Activated CD8-positive, alpha-beta memory T cell treated with anti-CD3 and anti-CD28 coated beads, Interleukin-2, amount 10 ng/mL, durations not matched to agents 7 days and 5 days (primary cell): ENCODE measurements at places on chromosomes 12 and 14. TPM values are rescaled to one million over a fixed set of nuclear protein-coding genes. Genes with fewer than 3 reads are reported as not detected.

DNA sequence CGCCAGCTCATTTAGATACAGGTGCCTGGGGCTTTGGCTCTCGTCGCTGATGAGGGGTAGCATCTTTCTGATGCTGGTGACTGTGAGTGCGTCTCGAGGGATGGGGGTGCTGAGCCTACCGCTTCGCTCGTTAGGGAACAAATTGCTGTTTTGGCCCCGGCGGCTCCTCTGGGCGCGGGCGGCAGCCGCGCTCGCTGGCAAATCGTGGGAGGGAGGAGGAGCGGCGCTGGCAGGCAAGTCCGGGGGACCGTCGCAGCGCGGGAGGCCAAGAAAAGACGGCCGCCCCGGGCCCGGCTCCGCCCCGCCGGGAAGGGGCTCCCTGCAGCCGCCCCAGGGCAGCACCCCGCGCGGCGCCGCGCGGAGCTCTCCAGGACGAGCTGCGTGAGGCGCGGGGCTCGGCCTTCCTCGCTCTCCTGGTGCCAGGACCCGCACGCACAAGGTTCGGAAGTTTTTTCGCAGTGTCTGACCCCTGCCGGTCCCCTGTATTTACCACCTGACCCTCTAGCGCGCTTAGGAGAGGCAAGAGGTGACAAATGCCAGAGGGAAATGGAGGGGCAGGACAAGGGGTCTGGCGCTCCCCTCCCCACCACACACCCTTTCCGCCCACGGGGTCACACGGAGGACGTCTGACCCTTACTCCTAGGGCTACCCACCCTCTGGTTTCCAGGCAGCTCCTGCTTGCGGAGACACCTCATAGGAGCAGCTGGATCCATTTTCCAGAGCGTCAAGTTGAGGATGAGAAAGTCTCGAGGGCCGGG, 899 bp upstream of the KCNH3 start:
- no peak overlapping the region for H3K27ac ChIP-seq
- DNase-seq, result no peak
- H3K4me3 ChIP-seq, result peak overlapping the region; percentile 49
- peaks cover 10% of the 10 kb centered on the region for H3K4me1 ChIP-seq

DNA sequence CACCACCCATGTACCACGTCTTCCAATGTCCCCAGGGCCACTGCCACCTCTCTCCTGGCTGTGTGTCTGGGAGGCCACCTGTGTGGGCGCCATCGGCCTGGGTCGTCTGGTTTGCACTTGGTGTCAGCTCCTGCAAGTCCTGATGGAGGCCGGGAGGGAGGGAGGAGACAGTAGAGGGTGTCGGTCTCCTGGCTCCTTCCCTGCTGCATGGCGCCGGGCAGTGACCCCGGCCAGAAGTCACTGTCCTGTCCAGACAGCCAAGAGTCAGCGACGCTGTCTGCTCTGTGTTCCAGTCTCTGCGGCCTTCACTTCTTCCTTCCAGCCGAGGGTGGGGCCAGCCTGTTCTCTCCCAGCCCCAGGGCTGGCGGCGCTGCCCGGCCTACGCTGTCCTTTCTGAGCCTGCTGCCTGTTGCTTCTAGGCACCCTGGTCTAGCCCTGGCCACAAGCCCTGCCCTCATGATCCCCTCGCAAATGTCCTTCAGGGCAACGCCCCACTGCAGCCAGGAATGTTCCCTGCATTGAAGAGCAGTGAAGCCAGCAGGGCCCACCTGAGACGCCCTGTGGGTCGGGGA, 13.0 kb upstream of the LBHD2 start:
- no peaks in the 10 kb centered on the region for H3K4me1 ChIP-seq
- no peak overlapping the region for H3K4me3 ChIP-seq
- no peaks in the 10 kb centered on the region for H3K36me3 ChIP-seq
- peaks cover 12% of the 10 kb centered on the region for H3K27me3 ChIP-seq
- H3K27ac ChIP-seq, result no peak overlapping the region
- DNase-seq, result no peak

DNA sequence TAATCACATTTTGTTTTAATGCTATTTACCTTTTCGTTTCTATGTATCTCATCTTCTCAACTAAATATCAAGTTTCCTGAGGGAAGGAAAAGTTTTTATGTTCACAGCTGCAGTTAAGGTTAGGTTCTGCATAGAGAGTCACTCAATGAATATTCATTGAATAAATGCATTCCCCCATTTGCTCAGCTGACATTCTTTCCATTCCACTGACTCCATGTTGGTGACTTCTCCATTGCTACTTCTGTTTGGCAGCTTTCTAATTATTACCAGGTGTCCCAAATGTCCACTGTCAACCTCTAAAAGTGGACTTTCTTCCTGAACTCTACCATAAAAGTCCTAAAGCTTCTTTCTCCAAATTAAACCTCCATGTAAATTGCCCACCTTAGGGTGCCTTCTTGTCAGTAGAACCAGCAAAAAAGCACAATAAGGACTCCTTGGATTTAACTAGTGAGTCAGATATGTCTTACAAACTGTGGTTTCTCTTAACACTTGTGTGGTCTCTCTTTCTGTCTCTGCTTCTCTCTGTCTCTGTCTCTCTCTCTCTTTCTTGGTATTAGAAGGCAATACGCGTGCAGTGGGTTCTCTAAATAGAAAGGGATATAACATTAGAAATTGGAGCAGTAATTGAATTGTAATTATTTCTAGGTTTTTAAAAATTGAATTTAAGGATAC, 85.9 kb downstream of the TMEM117 start:
- H3K4me3 ChIP-seq, result no peak overlapping the region
- H3K4me1 ChIP-seq, result no peaks in the 10 kb centered on the region
- no peak overlapping the region for H3K27ac ChIP-seq
- no peaks in the 10 kb centered on the region for H3K36me3 ChIP-seq
- DNase-seq, result no peak
- H3K27me3 ChIP-seq, result no peaks in the 10 kb centered on the region

DNA sequence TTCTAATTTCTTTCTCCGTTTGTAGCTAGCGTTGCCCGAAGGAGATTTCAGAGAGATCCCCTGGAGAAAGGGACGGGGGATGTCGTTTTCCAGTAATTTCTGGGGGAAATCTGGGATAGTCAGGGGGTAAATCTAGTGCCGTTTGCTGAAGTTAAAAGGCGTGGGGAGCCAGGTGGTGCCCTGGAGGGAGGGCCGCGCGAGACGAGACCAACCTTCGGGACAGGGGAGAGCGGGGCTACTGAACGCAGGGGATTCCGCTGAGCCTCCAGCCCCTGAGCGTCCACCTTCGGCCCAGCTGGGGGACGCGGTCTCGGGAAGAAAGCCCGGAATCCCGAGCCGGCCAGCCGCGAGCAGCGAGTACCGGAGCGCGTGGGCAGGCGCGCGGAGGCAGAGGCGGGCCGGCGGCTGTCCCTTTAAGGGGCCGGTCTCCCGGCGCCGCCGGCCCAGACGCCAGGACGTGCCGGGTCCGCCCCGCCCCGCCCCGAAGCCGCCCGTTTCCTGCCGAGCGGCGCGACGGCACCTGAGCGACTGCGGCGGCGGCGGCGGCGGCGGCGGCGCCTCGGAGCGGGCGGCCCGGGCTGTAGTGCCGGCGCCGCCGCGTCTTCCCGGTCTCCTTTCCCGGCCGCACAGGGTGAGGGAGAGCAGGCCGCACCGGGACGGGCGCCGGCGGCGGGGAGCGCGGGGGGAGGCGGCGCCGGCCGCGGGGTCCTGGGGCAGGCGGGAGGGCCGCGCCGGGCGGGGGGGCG, at the start of gene KTN1:
Gene KTN1 (plus strand): TSS at position 484 of the 746 bp plus-strand sequence. CDS start 31,842 bp downstream, outside the sequence.
- H3K27ac ChIP-seq, result peak within 1 kb of the TSS; percentile 81
- H3K4me1 ChIP-seq, result peaks cover 33% of the 10 kb centered on the region
- DNase-seq, result peak; percentile 89
- no peaks in the 10 kb centered on the region for H3K27me3 ChIP-seq
- H3K36me3 ChIP-seq, result no peaks in the 10 kb centered on the region

DNA sequence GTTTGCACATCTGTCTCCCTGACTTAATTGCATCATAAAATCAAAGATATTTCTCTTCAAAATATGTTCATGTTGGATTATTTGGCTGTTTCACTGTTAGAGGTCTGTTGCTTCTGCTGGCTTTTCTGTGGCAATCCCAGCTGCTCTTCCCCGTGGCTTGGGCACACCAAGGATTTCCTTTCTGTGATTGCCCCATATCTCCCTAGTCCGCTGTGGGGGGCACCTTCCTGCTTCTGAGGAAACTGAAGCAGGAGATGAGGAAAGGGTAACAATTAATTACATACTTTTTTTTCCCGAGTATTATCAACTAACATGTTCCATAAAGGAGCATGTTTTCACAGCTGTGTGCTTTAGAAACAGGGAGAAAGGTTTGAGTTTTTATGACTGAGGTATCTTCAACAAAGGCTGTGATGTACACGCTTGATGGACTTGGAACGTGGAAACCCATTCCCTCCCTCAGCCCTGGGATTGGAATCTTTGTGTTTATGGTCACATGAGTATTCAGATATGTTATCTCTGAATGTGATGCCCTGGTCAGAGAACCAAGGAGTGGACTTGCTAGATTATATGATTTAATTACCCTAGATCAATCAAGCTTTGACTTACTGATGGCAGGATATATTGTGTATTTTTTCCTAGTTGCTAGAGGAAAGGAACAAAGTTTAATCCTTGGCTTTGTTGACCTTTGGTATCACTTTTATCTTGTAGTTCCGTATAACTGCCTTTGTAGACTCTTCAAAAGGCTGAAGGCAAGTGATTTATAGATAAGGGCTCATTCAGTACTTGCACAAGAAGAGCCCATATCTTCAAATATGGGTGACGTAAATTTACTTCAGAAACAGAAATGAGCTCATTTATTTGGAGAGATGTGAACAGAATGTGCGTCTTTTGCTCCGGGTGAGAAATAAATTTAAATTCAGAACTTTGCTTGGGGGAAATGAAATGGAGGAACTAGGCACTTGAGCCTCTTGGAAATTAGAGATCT, 46.7 kb downstream of the BORCS5 start:
- H3K4me1 ChIP-seq, result peaks cover 54% of the 10 kb centered on the region
- DNase-seq, result no peak
- peak overlapping the region; percentile 13 for H3K27ac ChIP-seq
- no peak overlapping the region for H3K4me3 ChIP-seq
- peaks cover 49% of the 10 kb centered on the region for H3K36me3 ChIP-seq
- H3K27me3 ChIP-seq, result no peaks in the 10 kb centered on the region

GRCh38 chr12:93756288-93756687, 79.1 kb downstream of the CRADD start:
- no peak overlapping the region for H3K4me3 ChIP-seq
- H3K36me3 ChIP-seq, result peaks cover 15% of the 10 kb centered on the region
- DNase-seq, result no peak
- H3K27me3 ChIP-seq, result no peaks in the 10 kb centered on the region
- H3K4me1 ChIP-seq, result peaks cover 12% of the 10 kb centered on the region

DNA sequence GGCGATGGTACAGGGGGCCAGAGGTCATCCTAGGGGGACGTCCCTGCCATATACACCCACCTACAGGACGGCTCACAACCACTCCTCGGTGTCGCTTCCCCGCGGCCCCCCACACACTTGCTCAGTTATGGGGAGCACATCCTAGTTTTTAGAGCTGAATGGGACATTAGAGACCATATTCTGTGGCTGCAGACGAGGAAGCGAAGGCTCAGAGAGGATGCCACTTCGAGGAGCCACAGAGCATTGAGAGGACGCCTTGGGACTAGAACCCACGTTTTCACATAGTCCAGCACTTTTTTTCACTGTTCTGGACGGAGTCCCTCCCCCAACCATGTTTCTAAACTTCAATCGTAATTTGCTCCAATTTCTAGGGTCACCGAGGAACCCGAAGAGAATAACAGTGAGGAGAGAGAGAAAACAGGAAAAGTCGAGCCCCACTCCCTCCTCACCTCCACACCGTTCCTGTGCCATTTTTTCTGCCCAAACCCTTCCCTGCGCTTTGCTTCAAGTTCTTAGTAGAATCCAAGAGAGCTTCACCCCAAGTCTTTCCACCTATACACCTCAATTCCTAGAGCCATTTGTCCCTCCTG, 641 bp upstream of the ASCL1 start:
- peaks cover 82% of the 10 kb centered on the region for H3K27me3 ChIP-seq
- H3K4me1 ChIP-seq, result peaks cover 35% of the 10 kb centered on the region
- DNase-seq, result no peak
- peak overlapping the region; percentile 28 for H3K27ac ChIP-seq

ZC2HC1C gene
- 2.9 TPM for total RNA-seq

AHNAK2 gene
- not detected for total RNA-seq
